ENCODE measurements at places on chromosomes 16 and 17. TPM values are rescaled to one million over a fixed set of nuclear protein-coding genes. Genes with fewer than 3 reads are reported as not detected.

DNA sequence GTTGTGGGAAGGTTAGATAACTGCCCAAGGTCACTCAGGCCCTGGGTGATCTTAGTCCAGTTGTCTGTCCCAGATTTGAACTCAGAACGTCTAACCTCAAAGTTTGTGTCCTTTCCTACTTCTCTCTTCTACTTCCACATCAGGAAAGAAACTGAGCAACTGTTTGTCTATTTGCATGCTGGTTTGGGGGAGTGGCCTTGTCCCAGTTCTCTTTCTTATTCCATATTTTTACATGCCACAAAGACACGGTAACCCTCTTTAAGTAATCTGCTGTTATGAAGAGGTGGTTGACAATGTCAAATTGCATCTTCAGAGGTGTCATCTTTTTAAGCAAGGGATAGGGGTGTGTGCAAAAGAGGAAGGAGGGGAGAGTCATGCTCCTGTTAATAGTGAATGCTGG lies 432.5 kb downstream of the HS3ST3B1 start:
- no peak for DNase-seq

DNA sequence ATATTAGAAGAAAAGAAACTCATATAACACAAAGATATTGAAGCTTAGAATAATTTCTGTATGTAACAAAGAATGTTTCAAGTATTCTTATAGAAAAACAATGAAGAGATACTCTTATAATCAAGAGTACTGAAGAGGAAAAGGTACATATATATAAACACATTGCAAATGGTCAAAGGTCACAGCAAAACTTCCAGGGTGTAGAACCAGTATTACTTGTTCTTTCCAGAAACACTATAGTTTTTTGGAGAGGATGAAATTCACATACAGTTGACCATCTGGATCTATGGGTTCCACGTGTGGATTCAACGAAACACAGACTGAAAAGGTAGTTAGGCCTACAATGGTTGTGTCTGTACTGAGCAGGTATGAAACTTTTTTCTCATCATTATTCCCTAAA lies 22.6 kb downstream of the PRPSAP1 start:
- no peak for DNase-seq

DNA sequence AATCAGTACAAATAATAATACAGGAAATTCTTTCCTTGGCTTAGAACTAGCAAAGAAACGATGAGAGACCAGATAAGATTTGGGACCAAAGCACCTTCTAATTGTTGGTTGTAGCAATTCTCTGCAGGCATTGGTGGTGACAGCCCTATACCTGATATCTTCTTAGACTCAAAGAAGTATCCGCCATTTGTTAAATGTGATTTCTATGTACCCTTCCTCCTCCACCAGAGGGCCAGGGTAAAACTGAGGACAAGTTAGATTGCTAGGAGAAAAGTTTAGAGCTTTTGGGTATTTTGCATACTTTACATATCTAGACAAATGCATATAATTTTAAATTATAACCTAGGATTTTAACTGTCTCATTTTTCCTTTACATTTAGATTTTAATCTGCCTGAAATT lies 304.3 kb downstream of the HS3ST4 start:
- DNase-seq, result no peak

DNA sequence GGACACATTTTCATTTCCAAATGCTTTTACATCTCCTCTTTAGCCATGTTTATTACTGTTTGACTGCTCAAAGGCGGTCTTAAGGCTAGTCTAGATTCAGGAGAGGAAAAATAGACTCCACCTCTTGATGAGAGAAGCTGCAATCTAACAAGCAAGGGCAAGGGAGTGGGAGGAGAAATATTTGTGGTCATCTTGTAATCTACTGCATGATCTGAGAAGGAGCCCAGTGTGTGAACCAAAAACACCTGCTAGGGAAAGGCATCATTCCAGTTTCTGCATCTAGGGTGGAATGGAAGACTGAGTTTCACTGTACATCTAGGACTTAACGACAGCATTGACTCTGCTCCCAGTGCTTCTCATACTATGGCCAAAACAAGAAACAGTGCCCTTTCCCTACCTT lies 232.2 kb upstream of the HS3ST3A1 start:
- no peak for DNase-seq

ASPSCR1 gene
- polyA plus RNA-seq, result 37.4 TPM

- no peak for DNase-seq
These were observed 13.9 kb downstream of the USP7 start for GRCh38 chr16:8949536-8950418.

CHD9 gene
- polyA plus RNA-seq, result 49.0 TPM

GRCh38 chr17:44522883-44523671 lies 19.9 kb upstream of the GPATCH8 start:
- no peak for DNase-seq

KRTAP9-2 gene
- not detected for polyA plus RNA-seq

PRCD gene
- 4.6 TPM for polyA plus RNA-seq

KCNJ12 gene
- polyA plus RNA-seq, result 7.2 TPM

GRCh38 chr17:79033741-79034501 lies 10.0 kb downstream of the C1QTNF1 start:
- DNase-seq, result no peak

DNA sequence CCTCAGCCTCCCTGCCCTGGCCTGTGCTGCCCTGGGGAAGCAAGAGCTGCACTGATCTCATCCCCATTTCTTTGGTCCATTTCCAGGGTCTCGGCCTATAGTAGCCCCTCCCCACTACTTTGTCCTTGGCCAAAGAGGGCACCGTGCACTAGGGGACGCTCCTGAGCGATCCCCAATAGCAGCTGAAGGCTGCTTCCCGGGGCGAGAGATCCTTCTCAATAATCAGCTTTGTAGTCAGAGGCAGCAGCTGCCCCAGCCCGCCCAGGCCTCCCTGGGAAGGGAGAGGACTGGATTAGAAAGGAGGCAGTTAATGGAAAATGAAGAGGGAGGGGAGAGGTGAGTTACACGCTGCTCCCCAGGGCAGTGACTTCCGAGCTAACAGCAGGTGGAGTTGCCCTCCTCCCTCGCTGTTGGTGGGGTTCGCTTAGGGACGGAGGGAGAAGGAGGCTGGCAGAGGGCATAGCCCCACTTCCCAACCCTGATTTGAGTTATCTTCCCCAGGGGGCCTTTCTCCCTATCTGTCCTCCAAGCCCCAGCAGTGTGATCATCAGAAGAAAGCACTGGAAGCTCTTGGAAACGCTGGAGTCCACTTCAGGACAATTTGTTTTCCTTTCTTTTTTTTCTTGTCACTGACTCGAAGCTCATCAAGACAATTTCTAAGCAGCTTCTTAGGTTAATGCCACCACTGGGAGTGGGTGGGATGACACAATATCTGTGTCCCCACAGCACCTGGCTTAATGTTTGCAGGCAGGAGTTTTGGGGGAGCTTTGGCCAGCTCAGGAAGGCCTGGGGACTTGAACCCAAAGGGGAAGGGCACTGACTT lies 2.6 kb downstream of the MXRA7 start:
- no peak for DNase-seq

SALL1 gene
- polyA plus RNA-seq, result 93.8 TPM

TMEM88 gene
- polyA plus RNA-seq, result 25.9 TPM

- no peak for DNase-seq
These were observed 299.7 kb downstream of the C16orf95 start for GRCh38 chr16:87017371-87018012.

- no peak for DNase-seq
These were observed 14.1 kb upstream of the YWHAE start for GRCh38 chr17:1414001-1414574.

DNA sequence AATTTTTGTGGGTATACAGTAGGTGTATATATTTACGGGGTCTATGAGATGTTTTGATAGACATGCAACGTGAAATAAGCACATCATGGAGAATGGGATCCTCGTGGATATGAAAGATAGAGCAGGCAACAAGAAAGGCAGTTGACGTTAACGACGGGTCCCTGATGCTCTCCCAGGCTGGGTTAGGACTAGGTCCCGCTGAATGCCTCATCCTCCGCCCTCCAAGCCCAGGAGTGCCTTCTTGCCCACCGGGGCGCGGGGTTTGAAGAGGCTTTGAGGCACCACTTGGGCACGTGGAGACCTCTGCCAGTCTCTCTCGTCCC lies 9.5 kb upstream of the ZFP90 start:
- DNase-seq, result no peak

- DNase-seq, result no peak
These were observed 114.6 kb downstream of the PRKCB start for GRCh38 chr16:23950291-23950894.

DNA sequence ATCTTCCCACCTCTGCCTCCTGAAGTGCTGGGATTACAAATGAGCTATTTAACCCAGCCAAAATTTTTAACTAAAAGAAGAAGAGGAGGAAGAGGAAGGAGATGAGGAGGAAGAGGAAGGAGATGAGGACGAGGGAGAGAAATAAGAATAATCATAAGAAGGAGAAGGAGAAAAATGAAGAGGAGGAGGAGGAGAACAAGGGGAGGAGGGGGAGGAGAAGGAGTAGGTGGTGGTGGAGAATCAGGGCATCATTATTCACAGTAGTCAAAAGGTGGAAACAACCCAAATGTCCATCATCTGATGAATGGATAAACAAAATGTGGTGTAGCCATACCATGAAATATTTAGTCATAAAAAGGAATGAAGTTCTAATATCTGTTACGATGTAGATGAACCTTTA lies 21.2 kb upstream of the MGAT5B start:
- no peak for DNase-seq

Measured in renal pelvis (tissue), 12 donors.